ENCODE measurements at places on chromosomes 5 and 9.
A peak's percentile ranks its signal among the peaks of the same experiment; 100 is the strongest.

- no peak for DNase-seq
Observed at GRCh38 chr5:58458743-58459145, 1.1 kb downstream of the PLK2 start.

- DNase-seq: no peak
Observed at GRCh38 chr9:97176206-97176605, 131.3 kb upstream of the CCDC180 start.

DNA sequence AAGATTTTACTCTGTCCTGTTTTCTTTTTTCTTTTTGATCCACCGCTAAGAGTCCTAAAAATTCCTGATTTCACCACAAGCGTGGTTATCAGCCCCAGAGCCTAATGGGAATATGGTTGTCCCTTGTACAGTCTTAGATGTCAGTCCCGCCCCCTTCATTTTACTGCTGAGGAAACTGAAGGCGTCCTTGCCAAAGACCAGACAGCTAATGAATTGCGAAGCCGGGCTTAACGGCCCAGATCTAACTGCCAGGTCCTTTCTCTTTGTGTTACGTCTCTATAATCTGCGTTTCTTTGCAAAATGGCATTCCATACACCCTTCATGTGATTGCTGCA is 497 bp downstream of the NSA2 start:
- peak; percentile 52 for DNase-seq

DNA sequence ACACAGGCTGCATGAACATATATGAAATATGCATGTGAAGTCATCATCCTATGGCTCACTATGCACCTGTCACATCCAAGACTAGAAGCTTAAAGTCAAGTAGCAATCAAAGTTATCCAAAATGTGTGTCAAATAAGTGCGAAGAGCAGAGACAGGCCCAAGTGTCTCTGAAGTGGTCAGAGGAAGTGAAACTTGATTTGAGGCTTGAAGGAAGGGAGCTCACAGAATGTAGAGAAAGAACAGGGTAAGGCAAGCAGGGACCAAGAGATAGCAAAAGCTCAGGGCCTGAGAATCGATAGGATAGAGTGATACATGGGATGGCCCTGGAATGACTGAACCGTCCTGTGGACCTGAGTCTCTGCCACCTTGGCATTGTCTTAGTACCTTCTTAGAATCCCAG is 274.3 kb upstream of the TRPC7 start:
- no peak for DNase-seq

GRCh38 chr5:178279723-178280438 is 47.3 kb upstream of the PHYKPL start:
- DNase-seq: peak; percentile 45

DNA sequence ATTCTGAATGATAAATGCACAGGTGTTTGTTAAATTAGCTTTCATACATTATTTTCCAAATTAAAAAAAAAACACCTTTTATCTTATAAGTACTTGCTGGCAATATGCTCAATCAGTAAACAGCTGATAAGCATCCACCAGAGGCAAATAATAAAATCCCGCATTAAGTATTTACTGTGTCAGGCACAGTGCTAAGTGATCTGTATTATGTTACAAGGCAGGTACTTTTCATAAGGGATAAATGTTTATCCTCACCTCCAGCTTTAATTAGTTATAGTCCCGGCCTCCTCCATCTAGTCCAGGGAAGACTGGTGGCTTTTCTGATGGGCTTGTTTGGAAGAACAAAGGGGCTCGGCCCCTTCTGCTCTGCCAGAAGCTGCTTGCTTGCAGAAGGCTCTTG is 40.1 kb downstream of the PFDN1 start:
- no peak for DNase-seq

- DNase-seq: no peak
Observed at GRCh38 chr5:170844651-170845050, 17.2 kb upstream of the RANBP17 start.

DNA sequence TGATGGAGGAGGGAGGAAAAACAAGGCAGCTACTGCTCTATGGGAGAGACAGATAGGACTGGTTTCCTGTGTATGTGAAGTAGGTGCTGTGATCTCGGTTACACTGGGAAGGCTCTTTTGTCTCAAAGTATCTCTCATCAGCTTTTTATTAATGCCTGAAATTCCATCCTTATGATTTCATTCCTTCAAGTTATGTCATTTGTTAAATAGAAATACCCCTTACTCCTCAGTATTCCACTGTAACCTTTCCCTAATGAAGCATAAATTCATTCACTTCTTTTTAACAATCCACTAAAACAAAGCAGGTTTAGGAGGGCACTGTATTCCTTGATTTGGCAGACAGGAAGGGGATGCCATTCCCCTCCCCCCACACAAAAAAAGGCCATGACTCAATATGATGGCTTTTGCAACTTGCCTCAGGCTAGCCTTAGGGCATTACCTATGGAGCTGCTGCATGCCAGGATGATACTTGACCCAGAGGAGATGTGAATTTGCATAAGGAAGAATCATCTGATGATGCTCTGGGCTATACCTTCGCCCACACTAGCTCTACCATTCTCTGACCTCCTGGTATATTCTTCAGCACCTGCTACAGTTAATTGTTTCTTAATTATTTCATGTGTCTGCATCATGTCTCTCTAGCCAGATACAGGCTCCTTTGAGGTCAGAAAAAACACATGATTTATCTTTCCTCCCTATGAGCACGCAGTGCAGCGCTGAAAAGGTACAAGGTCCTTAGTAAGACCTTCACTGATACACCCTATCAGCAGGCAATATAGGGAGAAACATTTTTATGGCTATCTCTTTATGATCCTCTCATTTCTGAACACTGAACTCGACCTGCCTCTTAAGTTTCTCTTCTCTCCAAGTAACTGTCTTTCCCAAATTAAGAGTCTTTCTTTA is 26.3 kb downstream of the NR3C1 start:
- DNase-seq: no peak

DNA sequence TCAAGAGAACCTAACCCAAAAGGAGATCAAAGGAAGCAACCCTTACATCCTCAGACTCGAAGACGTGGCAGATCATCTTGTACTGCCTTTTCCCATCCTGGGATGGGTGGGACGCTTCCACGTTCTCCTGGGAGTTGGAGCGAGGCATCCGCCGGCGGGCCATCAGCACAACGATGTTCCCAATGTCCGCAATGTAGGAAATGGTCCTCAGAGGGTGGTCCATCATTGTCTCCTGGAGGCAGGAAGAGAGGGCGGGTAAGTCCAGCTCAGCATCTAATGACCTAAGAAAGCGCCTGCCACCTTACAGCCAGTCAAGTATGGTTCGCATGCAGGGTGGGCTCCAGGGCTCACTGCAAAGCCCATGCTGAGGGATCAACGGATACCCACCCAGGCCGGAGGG is 131.2 kb downstream of the ENTREP1 start:
- DNase-seq: no peak

Data from hematopoietic multipotent progenitor cell treated with erythropoietin and hydrocortisone succinate and interleukin-3 and kit ligand, for 17 days (in vitro differentiated cells).